ENCODE measurements at places on chromosomes 6 and 20.

GRCh38 chr6:53925891-53926290 lies 131.1 kb downstream of the LRRC1 start:
- DNase-seq, result no peak

GRCh38 chr6:164108869-164109769 lies 694.6 kb downstream of the QKI start:
- no peak for DNase-seq

DNA sequence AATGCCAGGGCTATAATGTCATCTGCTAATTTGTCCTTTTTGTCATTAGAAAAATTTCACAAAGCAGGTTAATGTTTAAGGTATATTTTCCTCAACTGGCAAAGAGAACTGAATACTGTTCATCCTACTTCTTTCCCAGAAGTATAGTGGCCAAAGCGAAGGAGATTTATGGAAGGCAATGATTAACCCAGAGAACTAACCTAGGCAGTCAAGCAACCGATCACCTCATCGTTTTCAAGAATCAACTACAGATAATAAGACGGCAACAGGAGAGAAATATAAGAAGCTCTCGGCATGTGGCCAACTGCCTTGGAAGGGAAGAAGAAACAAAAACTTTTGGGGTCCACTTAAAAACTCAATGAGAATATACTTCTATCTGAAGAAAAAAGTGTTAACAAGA lies 38.2 kb downstream of the REV3L start:
- DNase-seq, result no peak

GRCh38 chr6:159053781-159054398 lies 9.1 kb upstream of the TAGAP start:
- no peak for DNase-seq

- DNase-seq, result no peak
Observed at GRCh38 chr20:15476186-15476585, 1097.1 kb downstream of the KIF16B start.

Measured in ELF-1 (cell line).